Vein endothelial cell (primary cell): ENCODE measurements at places on chromosomes 4 and X. TPM values are rescaled to one million over a fixed set of nuclear protein-coding genes. Genes with fewer than 3 reads are reported as not detected.

SHROOM2 gene
- 15.5 and 17.0 TPM in 2 replicates for total RNA-seq

NR0B1 gene
- not detected in 2 replicates for total RNA-seq

SAT1 gene
- 389 and 526 TPM in 2 replicates for total RNA-seq

FGF16 gene
- 6.2 and 7.5 TPM in 2 replicates for total RNA-seq

EXOC1L gene
- total RNA-seq: not detected in 2 replicates

NLGN3 gene
- 0.19 and 0.33 TPM in 2 replicates for total RNA-seq

ENPEP gene
- total RNA-seq: 0.33 TPM in 1 of 2 replicates, not detected in the other

FGFBP1 gene
- total RNA-seq: not detected in 2 replicates

CLDN2 gene
- total RNA-seq: not detected in 2 replicates

C1QTNF7 gene
- total RNA-seq: not detected in 2 replicates

GPAT3 gene
- total RNA-seq: 2.6 and 6.7 TPM in 2 replicates

SHROOM4 gene
- total RNA-seq: 63.4 and 69.4 TPM in 2 replicates

GC gene
- not detected in 2 replicates for total RNA-seq

CD38 gene
- total RNA-seq: 0.48 and 0.98 TPM in 2 replicates

CXCR3 gene
- total RNA-seq: not detected in 2 replicates

MAGEB2 gene
- not detected in 2 replicates for total RNA-seq

APOO gene
- 8.4 and 8.5 TPM in 2 replicates for total RNA-seq

RNF175 gene
- total RNA-seq: 0.10 TPM in 1 of 2 replicates, not detected in the other

GLUD2 gene
- total RNA-seq: 1.3 TPM in 2 replicates
